T follicular helper cell (primary cell): ENCODE measurements at places on chromosomes 12 and 14.

DNA sequence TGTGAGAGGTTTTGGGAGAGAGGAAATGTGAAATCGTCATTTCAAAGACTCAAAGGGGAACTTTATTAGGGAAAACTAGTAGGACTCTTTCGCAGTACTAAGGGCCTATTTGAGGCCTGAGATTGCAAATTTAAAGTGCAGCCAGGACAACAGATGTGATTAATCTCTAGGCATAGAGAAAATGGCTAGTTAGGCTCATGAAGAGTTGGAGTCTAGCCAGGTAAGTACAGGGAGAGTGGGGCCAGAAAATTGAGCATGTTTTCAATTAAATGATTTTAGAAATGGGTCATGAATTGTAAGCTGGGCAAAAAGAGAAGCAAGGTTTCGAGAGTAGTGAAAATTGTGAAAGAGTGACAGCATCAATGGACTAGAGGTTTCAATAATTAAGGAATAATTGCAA is 91.9 kb upstream of the LMNTD1 start:
- DNase-seq: no peak

DNA sequence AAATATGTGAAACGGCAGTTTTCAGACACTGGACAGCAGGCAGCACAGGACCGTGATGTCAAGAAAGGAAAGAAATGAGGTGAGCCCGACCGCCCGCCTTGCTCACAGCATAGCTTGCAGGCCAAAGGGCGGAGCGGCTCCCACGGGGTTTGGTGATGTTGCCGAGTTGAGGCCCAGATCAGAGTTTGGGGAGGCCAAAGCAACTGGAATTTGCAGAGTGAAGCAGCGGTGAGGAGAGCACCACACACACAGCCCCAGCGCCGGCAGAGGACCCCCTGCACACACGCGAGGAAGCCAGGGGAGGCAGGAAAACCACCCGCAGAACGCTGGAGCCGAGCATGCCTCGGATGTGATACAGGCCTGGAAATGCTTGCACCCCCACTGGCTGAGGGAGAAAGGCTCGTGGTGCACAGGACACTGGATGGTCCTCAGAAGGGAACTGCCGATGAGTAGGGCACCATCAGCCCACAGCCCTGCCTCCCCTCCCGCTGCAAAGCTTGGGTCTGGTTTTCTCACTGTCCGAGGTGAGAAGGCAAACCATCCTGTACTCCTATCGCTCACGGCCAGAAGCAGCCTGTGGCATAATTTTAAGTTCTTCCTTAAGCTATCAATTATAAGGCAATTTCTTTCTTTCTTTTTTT is 25.7 kb upstream of the PLD4 start:
- no peak for DNase-seq

DNA sequence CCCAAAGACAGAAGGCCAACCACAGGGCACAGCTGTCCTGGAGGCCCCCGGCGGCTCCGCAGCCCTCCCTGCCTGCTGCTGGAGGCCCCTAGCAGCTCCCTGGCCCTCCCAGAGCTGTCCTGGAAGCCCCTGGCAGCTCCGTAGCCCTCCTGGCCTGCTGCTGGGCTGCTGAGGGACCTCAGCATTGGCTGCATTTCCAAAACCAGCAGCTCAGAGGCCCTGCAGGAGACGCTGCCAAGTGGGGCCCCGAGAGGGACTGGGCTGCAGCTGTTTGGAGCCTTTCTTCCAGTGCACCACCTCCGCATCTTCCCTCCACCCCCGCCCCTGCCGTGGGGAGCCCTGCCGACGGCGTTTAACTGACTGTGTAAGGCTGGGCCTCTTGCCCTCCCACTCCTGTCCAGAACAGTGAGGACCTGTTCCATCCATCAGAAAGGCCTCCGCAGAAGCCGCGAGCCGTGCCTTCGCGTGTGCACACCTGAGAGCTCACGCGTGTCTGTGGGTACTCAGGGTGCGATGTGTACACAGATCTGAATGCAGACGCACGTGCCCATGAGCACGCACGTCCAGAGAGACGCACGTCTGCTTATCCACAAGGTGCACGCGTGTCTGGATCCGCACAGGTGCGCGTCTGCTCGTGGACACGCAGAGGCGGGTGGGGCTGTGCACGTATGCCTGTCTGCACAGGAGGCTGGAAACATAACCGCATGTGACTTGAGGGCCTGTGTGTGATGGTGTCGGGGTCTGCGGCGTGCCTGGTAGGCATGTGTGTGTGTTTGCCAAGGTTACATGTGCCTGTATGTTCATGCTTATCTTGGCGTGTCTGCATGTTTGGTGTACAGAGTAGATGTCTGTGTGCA is 57.0 kb upstream of the FBRSL1 start:
- DNase-seq: no peak

GRCh38 chr12:6950401-6950801 is 755 bp upstream of the PTPN6 start:
- no peak for DNase-seq

DNA sequence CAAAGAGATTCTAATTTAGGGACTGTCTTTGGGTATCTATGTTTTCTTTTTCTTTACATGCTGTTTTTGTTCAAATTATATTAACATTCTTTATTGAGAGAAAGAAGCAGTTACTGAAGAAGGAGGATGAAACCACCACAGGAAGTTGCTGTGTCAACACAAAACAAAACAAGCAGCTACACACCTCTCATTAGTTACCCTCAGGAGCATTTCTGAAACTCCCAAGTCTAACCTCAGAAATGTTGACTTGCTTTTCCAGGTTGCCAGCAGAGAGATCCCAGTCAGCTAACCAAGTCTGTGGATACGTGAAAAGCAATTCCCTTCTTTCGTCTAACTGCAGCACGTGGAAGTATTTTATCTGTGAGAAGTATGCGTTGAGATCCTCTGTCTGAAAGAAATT is 33.5 kb downstream of the CLEC1A start:
- DNase-seq: no peak

DNA sequence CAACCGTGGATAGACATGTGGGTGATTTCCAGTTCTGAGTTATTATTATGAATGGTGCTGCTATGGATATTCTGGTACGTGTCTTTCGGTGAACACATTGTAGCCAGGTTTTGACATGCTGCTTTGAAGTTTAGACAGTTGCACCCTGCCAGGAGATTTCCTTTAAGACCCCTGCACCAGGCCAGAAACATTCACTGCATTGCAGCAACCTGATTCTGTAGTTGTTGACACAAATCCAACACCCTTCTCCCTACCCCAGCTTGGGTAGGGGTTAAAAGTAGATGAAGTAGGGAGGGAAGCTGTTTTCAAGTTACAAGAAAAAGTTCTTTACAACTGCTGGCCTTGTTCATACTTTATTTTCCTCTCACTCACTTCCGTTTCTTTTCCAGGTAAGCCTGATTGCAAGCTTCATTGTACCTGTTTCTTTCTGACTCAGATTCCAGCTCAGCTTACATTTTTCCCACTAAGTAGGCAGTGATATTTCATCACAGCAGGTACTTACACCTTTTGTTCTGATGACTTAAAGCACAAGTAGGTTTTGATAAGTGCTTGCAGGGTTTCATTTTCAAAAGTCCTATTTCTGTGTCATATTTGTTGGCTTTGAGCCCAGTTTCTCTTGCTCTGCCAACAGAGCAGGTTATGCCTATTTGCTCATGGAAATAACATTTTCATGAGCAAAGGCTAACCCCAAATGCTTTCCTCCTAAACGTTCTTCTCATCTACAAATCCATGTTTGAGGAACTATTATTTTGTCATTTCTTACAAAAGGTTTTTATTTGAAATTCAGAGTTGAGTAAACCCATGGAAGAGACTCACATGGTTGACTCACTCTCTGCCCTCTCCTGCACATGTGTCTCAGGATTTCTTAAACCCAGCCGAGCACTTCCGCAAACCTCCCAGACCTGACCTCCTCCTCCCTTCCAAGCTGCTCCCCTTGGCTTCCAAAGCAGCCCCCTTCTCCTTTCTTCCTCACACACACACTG is 12.1 kb upstream of the LTA4H start:
- no peak for DNase-seq

- DNase-seq: no peak
Observed at GRCh38 chr12:68377881-68378280, 45.7 kb upstream of the MDM1 start.

DNA sequence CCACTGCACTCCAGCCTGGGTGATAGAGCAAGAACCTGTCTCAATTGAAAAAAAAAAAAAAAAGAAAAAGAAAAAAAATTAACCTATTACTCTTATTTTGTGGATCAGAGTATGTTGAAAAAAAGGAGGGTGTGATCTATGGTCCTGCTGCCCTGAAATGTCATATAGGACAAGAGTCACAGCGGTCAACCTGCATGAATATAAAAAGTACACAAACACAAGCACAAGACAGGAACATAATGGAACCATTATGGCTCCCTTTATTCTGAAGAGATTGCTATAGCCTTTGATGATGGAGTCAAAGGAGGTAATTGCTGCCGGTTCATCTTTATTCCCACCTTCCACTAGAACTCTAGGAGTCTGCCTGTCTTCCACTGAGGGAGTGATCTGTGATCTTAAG is 96.9 kb downstream of the NTN4 start:
- DNase-seq: no peak

DNA sequence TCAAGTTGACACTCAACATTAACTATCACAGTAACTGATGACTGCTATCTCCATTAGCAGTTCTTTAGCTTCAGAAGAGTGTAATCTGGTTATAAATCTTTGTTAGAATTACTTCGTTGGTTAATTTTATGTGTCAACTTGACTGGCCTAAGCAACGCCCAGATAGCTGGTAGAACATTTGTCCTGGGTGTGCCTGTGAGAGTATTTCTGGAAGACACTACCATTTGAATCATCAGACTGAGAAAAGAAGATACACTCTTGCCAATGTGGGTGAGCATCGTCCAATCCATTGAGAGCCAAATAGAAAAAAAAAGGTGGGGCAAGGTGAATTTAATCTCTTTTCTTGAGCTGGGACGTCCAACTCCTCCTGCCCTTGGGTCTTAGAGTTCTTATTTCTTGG is 129.0 kb downstream of the IGF1 start:
- DNase-seq: no peak
